ENCODE measurements at places on chromosomes 6 and 20.

DNA sequence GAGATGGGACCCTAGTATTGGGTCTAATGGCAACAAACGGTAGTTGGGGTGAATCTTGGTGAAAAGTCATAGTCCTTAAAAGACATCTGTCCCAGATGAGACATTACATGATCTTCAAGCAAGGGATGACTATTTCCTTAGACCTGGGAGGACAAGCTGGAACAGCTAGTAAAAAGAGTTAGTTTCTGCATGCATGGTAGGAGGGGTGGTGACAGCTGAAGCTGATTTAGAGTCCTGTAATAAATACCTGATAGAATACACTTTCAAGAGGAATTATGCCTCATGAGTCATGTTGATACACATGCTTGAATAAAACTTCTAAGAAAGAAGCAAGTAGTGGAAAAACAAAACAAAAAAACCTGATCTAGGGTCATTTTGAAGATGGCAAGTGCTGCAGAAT is 247.4 kb downstream of the CD109 start:
- no peak for DNase-seq

- no peak for DNase-seq
These were observed 49.1 kb upstream of the THBS2 start for GRCh38 chr6:169302716-169303115.

- no peak for DNase-seq
These were observed 78.1 kb upstream of the PBOV1 start for GRCh38 chr6:138296381-138296780.

DNA sequence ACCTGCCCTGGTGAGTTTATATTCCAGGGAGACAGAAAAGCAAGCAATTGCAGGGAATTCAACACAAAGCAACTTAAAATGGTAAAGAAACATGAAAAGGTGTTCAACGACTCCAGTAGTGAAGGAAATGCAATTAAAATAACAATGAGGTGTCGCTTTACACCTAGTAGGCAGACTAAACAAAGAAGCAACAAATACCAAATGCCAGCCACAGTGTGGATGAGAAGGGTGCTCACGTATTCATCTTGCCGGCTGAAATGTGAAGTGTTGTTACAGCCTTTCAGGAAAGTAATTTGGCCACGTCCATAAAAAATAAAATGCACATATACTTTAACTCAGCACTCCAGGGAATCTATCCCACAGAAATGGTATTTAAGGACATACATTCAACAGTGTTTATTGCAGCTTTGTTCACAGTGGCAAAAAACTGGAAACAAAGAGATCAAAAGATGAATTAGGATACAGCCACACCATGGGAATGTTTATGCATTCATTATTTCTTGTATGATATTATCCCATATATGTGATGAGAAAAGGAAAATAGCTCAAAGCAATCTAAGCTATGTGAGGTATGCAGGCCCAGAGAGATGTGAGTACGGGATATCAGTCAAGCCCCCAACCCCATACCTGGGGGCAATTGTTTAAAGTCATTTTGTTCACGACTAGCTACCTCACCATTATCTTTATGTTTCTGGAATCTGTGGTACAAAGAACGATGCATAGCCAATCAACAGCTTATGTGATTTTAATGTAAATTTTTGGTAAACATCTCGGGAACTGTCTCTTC is 266.0 kb upstream of the SOX4 start:
- no peak for DNase-seq

DNA sequence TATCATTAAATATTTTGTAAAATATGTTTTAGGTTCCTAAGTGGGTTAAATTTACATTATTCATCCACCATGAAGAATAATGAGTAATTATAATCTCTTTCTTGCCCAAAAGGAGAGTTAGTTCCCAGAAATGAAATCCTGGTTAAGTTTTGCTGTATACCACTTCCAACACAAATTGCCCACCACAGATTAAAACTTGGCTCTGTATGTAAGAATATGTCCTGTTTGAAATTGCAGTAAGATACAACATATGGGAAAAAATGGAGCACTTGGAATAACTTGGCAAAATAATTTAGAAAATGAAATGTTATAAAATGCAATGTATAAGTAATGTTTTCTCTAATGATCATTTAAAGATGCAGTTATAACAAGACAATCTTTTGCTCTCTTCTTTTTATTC is 64.3 kb upstream of the GJE1 start:
- DNase-seq = no peak

DNA sequence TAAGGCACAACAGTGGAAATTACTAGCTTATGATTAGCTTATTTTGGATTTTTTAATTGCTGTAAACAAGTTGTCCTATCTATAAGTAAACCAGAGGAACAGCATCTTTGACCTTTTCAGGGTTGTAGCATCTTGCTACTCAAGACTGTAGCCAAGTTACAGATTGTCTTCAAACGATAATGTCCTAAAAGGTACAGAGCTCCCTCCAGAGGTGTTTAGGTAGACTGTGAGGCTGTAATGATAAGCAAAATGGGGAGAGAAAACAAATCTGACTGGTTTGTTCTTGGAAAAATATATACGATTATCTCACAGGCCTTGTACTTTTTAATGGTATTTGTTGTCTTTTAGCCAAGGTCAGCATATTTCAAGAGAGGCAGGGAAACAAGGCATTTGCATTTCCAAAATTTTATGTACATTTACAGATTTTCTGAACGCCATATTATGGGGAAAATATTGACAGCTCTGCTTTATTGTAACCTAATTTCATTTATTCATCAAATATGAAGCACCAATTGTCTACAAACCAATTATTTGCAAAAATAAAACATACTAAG is 273.4 kb downstream of the MEI4 start:
- DNase-seq = no peak
